ENCODE measurements at places on chromosomes 7 and 10.

GRCh38 chr7:50851451-50851850 lies 68.8 kb upstream of the GRB10 start:
- DNase-seq: no peak

- no peak for DNase-seq
Observed at GRCh38 chr7:92092210-92092609, 42.1 kb downstream of the CYP51A1 start.

GRCh38 chr7:113799896-113800295 lies 118.9 kb downstream of the PPP1R3A start:
- DNase-seq: peak; percentile 85

DNA sequence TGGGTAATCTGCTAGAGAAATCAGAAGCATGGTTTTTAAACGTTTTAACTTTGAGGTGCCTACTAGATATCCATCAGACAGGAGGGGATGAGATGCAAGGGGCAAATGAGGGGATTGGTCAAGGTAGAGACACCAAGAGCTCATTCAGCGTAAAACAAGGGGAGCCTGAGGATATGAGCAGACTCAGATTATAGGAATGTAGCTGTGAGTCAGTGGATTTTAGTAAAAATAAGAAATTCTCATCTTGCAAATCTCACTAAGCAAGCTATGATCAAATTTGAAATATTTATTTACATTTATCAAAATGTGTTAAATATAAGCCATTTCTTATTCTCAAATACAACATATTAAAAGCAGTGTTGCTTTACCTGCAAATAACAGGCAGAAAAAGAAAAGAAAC lies 21.4 kb upstream of the TFEC start:
- no peak for DNase-seq

- peak; percentile 66 for DNase-seq
Observed at GRCh38 chr7:113774182-113774807, 144.5 kb downstream of the PPP1R3A start.

DNA sequence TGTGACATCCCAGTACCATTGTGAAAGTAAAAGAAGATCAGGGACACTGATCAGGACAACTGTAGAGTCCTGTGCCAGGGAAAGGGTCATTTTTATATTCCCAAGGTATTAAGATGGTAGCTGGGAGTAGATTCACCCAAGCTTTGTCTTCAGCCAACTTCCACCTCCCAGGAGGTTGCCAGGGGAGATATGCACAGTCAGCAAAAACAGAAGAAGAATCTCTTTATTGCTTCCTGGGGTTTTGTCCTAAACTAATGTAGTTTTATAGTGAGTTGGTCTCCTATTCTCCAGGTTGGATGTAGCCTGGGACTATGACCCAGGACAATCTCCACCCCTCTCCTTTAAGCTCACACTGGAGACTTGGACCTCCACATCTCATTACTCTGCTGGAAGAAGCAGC lies 139.2 kb downstream of the RAMP3 start:
- DNase-seq: no peak

- no peak for DNase-seq
Observed at GRCh38 chr10:48213047-48213446, 61.4 kb downstream of the FRMPD2 start.

DNA sequence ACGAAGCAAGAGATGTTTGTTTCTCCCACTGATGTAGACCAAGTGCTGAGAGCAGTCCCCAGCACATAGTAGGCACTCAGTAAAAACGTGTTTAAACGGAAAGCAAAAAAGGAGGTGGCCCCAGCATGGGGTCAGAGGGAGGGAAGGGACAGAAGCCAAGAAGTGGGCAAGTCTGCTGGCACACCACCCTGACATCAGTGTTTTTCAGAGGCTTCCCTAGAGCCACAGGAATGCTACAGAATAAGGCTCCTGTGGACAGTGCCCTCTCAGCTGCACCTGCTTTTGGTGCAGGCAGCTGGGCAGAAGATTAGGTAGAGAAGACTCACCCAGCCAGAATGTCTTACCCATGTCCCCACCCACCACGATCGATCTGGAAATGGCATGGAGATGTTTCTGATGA lies 8.3 kb upstream of the ANKRD1 start:
- DNase-seq: no peak

DNA sequence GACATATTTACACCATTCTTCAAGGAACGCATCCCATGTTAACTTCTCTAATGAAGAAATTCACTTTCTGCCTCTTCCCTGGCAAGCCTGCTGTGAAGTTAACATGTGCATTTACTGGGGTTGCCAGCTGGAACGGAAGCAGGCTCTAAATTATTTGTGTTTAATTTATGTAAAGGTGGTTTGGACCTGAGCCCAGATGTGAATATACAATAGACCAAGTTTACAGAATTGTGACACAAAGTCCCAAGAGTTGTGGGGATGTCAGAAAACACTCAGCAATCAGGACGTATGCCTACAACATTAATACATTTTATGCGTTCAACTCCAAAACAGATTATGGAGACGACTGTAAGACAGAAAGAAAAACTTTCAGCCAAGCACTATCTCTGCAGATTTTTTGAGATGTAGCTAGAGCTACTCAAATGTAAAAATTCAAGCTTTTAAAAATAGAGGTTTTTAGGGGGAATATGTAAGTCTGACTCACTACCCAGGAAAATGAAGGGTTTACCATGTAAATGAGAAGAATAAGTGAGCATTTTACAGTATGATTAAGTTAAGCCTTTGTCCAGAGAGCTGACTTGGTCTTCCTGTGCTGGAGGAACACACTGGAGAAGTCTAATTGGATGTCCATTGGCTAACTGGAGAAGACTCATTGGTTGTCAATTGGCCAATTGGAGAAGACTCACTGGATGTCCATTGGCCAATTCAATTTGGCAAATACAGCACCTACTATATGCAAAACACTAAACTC lies 19.5 kb downstream of the NRP1 start:
- peak; percentile 17 for DNase-seq

- no peak for DNase-seq
Observed at GRCh38 chr7:150388709-150389531, 9.8 kb downstream of the ZNF775 start.

GRCh38 chr7:148503900-148504487 lies 86.6 kb upstream of the C7orf33 start:
- DNase-seq: peak; percentile 11

- DNase-seq: no peak
Observed at GRCh38 chr7:7699970-7700369, 18.4 kb downstream of the RPA3 start.

DNA sequence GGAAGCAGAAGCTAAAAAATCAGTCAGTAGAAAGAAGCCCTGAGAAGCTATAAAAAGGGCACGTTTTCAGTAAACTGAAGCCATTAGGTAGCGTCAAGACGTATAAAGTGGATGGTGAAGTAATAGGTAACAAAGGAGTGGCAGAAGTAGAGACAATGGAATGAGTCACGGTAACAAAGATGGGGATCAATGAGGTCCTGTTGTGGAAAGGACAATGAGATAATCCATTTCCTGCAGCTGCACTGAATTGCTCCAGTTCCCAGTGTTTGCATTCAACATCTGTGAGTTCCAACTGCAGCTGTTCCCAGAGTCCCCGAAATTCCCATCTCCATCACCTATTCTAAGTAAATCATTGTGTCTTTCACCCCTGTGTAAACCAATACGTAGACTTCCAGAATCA lies 4.8 kb upstream of the HYCC1 start:
- DNase-seq: peak; percentile 41

DNA sequence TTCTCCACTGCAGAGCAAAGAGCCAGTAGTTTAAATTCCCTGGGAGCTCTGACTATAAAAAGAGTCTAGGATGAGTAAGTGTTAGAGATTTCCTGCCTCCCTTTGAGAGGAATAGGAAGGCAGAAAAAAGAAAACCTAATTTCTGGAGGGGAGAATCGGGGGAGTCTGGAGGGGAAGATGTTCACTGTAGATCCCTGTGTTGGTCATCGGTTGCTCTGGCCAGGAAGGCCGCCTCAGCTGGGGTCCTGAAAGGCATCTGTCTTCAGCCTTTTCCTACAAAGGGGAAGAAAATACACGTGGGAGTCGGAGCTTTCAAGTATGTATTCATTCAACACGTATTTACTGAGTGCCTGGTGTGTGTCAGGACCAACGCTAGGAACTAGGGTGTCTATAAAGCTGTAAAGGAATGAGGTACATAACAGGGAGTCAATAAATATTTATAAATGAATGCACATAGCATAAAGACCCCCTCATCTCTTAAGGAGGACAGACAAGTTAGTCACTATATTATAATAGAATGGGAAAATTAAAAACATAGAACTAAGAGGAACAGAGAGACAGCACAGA lies 101.1 kb downstream of the ICA1 start:
- no peak for DNase-seq

- DNase-seq: no peak
Observed at GRCh38 chr10:47449102-47449978, 34.6 kb downstream of the ANXA8 start.

- DNase-seq: no peak
Observed at GRCh38 chr10:121823993-121824463, 103.8 kb downstream of the ATE1 start.

- DNase-seq: no peak
Observed at GRCh38 chr7:87482115-87482514, 6.6 kb upstream of the ABCB4 start.

GRCh38 chr10:71625445-71626175 lies 94.0 kb downstream of the C10orf105 start:
- DNase-seq: no peak

DNA sequence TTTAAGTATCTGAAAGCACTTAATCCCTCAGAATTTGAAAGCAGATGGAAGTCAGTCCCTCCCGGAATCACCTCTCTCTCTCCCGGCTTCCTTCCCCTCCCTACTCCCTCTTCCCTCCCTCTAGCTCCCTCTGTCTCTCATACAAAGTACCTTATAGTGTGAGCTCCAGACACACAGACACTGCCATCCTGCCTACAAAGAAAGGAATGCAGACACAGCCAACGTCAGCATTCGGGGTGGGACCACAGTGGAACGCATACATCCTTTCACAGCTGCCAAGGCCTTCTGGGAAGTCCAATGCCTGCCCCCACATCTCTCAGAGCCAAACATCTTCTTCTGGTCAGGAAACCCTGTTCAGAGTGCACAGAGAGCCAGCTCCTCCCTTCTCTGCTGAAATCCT lies 9.3 kb downstream of the NOD1 start:
- DNase-seq: no peak

DNA sequence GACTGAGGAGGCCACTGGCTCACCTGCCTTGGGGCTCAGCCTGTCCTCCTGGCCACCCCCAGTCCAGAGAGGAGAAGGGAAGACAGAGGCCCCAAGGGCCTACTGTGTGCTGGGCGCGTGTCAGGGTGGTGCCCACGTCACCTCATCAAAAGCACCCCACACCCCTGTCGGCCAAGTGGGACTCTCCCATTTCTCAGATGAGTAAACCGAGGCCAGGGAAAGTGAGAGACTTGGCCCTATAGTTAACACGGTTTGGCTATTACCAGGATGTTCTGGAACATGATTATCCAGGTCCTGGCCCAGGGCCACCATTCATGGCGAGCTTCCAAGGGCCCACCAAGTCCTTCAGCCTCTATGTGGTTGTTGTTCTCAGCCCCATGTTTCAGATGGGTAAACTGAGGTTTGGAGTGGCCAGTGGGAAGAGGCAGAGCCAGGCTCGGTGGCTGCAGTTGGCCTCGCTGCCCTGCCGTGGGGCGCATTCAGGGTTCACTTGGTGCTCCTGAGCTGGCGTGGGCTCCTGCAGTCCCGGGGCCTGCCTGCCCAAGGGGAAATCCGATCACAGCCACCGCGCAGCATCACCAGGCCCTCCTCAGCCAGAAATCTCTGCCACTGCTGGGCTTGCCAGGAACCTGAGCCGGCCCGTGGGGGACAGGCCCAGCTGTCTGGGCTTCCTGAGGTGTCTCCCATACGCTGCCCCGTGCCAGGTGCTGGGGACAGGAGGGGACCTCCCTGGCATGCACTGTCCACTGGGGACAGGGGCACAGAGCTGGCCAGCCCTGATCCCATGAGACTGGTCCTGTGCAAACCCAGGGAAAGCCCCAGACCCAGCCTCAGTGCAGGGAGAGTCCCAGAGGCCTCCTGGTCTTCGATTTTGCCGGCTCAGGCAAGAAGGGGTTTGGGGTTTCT lies 117.7 kb upstream of the TNRC18 start:
- DNase-seq: no peak

DNA sequence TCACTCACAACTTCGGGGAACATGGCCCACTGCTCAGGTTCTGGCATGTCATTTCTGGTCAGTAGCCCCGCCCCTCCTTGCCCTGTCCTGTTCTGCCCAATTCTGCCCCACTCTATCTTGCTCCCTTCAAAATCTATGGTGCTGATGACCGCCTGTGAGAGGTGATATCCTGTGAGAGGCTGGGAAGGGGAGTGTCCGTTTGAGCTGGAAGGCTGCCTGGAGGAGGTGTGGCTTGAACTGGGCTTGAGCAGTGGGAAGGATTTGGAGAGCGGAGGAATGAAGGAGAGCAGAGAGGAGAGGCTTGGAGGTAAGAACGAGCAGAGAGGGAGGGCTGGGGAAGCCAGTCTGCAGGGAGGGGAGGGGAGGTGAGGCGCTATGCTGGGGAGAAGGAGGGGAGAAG lies 145.3 kb downstream of the RPS24 start:
- DNase-seq: no peak

- no peak for DNase-seq
Observed at GRCh38 chr10:90481326-90481923, 376.4 kb downstream of the HTR7 start.

DNA sequence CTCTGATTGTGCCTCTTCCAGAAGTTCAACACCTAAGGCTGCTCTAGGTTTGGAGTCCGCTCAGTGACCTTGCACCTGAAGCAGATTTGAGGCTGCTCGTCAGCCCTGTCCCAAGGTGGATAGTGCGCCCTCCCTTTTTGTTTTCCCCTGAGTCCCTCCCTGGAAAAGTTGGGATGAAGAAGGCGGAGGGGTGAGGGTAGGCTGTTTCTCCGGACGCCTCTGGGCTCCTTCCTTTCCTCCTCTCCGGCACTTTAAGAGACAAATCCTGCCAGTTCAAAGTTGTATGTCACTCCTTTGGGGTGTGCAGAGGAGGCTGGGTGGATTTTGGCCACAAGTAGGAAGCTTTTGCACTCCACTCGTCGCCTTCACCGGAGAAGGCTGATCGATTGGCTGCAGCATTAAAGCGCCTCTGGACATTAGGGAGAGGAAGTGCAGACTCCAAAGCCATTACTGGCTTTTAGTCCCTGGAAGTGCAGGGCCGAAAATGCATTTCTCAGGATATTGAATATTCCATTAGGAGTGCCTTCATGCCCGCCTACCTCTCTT lies 81.9 kb upstream of the PRKG1 start:
- no peak for DNase-seq

DNA sequence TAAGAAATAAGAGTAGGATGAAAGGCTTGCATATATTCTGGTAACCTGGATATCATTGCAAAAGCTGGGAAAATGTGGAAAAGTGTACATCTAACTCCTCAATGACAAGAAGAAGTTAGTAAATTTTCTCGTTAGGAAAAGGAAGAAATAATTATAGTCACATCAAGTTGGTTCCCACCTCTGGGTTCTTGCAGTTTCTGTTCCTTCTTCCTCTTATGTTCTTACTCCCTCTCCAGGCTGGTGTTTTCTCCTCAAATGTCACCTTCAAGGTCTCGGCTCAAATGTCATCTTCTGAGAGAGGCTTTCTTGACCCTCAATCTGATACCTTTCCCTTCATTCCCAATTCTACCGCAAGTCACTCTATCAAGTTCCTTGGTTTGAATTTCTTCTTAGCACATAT lies 64.4 kb downstream of the ENTPD1 start:
- DNase-seq: no peak

GRCh38 chr10:27393961-27394360 lies 110.1 kb upstream of the RAB18 start:
- DNase-seq: no peak

Measured in NCI-H748 treated with DMSO at 0.1 percent for 48 hours (cell line).